C1 segment of cervical spinal cord (tissue), 14 donors: ENCODE measurements at places on chromosomes 2 and 18.
A peak's percentile ranks its signal among the peaks of the same experiment; 100 is the strongest.

DNA sequence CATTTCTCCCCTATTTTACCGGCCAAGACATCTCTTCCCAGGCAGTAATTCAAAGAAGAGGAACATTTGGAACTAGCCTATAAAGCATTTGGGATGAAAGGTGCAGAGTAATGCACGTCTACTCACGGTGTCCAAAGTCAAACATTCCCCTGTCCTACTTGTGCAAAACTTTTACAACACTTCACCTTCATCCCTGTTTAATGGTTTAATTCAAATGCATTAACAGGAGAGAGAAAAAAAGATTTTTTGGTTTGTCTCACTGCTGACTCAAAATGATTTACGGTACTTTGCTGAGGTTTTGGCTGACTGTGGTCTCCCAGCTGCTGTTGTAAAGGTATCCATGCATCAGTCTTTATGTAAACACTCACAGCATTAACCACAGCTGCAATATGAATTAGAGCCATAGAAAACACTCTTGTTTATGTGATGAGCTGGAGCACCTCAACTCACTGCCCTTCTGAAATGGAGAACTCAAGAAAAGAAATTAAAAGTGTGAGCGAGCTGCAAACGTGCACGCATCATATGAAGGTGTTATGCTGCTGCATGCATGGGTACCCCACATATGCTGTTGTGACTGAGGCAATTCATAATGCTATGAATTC is 220.5 kb downstream of the PIEZO2 start:
- no peak for DNase-seq

- no peak for DNase-seq
Measured at GRCh38 chr2:85259101-85259590, 68.6 kb downstream of the TGOLN2 start.

- DNase-seq, result no peak
Measured at GRCh38 chr2:69997015-69997830, 35.8 kb upstream of the ASPRV1 start.

GRCh38 chr18:23963443-23964165 is 51.0 kb upstream of the TTC39C start:
- DNase-seq, result no peak

DNA sequence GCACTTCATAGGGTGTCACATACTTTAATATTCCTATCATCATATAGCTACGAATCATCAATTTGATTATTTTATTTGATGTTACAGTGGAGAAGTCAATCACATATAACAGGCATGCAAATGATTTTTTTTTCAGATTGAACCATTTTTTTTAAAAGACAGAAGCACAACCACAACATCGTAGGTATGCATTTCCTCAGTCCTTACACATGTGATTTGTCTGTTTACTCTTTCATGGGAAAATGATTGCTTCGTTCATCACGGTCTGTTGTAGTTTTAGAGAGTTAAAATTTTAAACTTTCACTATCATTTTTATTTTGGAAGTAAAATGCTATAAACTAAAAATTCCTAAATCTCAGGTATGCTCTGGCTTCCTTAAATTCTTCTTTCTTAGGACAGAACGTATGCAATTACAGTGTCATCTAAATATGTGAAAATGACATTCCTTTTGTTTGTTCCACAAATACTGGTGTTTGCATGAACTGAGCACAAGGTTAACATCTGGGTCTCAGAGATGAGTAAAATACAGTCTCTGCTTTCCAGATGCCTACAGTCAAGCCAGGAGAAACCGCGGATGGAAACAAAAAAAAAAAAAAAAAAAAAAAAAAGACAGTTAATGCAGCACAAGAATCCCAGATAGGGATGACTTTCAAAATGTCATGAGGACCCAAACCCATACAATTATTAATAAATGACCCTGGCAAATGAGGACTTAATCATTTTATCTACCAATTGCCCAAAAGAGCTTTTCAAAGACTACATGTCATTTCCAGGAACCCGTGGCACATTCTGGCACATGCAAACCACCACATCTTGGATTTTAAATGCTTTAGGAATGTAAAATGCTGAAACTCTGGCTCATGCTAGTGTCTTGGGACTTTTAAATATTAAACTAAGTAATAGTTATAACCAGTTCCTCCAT is 201.2 kb downstream of the LRP1B start:
- DNase-seq, result no peak

- no peak for DNase-seq
Measured at GRCh38 chr2:96148410-96149217, 3.4 kb upstream of the DUSP2 start.

- no peak for DNase-seq
Measured at GRCh38 chr2:233938676-233939370, 21.6 kb downstream of the TRPM8 start.

DNA sequence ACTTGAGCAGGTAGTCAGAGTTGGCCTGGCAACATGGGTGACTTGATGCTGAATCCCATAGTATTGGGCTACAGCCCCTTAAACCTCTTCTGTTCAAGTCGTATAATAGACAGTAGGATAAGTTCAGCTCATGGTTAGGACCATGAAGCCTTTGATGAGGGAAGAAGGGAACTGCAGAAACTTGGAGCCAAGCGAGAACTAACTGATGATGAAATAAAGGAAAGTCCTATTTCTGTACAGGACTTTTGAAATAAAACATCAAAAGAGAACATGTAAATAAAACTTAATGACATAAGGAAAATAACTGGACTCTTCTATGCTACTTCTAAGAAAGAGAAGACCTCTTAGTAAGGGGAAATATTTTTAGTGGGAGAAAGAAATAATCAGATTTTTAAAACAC is 51.2 kb upstream of the UGP2 start:
- DNase-seq, result no peak

DNA sequence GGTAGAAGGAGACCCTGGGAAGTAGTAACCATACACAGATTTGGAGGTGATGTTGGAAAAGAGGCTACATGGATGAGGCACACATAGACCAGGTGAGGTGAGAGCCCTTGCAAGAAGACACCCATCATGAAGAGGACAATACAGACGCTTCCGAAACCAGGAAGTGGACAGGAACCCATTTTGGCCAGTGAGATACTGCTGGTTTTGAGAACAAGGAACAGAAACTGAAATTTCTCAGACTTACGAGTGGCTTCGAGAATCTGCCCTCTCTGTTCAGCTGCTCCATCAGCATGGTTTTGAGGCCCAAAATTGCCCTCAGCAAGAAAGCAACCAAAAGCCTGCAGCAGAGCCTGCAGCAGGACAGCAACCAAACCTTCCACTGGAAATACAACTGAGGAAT is 479.1 kb upstream of the NRXN1 start:
- no peak for DNase-seq

DNA sequence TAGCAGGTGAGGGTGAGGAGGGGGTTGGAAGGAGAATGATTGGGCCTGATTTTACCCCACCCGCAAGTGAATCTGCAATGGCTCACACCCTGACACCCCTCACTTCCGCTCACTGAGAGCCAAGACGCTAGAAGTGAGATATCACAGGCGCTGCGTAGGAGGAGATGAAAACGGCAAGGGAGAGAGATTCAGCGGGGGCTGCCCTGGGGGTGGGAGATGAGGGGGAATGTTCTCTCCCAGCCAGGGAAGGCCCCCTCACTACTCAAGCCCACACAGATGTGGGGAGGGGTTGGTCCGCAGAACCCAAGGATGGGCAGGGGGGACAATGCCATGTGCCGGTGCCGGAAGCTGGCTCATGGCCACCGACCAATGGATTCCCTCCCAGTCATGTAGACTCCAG is 32.9 kb downstream of the LOXHD1 start:
- DNase-seq, result no peak

- DNase-seq, result no peak
Measured at GRCh38 chr2:66686755-66687154, 251.8 kb downstream of the MEIS1 start.

- DNase-seq, result no peak
Measured at GRCh38 chr18:79042276-79042675, 26.9 kb upstream of the ATP9B start.

- DNase-seq, result no peak
Measured at GRCh38 chr18:57466745-57467409, 31.7 kb downstream of the ONECUT2 start.

DNA sequence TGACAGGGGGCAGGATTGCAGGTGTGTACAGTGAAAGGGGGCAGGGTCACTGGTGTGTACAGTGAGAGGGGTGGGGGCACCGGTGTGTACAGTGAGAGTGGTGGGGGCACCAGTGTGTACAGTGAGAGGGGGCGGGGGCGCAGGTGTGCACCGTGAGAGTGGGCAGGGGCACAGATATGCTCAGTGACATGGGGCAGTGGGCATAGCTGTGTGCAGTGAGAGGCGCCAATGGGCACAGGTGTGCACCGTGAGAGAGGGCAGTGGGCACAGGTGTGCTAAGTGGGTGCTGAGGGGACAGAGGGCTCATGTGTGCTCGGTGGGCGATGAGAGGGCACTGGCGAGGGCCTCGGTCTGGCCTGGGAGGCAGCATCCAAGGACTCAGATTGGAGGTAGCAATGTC is 63.0 kb downstream of the GREB1 start:
- no peak for DNase-seq

DNA sequence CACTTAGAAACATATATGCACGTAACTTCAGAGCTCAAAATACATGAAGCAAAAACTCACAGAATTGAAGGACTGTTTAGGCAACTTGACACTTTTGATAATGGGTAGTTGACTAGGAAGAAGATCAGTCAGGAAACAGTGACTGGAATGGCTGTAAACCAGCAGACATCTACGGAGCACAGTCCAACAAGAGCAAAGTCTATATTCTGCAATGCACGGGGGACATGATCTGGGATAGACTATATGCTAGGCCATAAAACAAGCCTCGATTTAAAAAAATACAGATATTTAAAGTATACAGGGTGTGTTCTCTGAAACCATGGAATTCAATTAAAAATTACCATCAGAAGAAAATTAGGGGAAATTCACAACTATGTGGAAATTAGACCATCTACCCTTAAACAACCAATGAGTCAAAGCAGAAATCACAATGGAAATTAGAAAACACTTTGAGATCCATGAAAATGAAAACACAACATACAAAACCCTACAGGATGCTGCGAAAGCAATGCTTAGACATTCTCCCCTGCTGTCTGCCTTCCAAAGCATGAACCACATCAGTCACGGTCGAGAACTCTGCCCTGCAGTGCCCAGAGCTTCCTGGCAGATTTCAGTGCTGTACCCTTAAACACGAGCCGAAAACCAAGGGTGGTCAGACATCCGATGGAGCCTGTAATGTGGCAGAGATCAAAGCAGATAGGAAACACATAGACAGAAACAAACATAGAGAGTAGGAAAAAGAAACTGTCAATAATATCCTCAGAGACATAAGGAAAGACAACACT is 651.9 kb upstream of the HS6ST1 start:
- no peak for DNase-seq

- DNase-seq, result no peak
Measured at GRCh38 chr2:183497861-183498260, 373.6 kb downstream of the NUP35 start.

GRCh38 chr2:207130958-207131521 is 34.7 kb downstream of the KLF7 start:
- no peak for DNase-seq

DNA sequence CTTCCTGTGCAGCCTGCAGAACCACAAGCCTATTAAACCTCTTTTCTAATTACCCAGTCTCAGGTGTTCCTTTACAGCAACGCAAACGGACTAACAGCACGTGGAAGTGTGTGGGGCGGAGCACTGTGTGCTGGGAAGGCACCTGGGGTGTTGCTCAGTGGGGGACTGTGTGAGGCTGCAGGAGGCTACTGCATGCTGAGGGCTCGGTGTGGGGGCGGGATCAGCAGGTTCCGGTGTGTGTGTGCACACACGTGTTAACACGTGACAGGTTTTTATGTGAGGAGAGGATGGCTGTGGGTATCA is 58.9 kb downstream of the ANKMY1 start:
- DNase-seq, result no peak

GRCh38 chr2:179876266-179876665 is 14.9 kb upstream of the ZNF385B start:
- DNase-seq, result no peak

GRCh38 chr2:160292225-160292624 is 92.2 kb upstream of the ITGB6 start:
- DNase-seq, result no peak

- DNase-seq, result no peak
Measured at GRCh38 chr2:7904319-7904718, 777.5 kb upstream of the ID2 start.

DNA sequence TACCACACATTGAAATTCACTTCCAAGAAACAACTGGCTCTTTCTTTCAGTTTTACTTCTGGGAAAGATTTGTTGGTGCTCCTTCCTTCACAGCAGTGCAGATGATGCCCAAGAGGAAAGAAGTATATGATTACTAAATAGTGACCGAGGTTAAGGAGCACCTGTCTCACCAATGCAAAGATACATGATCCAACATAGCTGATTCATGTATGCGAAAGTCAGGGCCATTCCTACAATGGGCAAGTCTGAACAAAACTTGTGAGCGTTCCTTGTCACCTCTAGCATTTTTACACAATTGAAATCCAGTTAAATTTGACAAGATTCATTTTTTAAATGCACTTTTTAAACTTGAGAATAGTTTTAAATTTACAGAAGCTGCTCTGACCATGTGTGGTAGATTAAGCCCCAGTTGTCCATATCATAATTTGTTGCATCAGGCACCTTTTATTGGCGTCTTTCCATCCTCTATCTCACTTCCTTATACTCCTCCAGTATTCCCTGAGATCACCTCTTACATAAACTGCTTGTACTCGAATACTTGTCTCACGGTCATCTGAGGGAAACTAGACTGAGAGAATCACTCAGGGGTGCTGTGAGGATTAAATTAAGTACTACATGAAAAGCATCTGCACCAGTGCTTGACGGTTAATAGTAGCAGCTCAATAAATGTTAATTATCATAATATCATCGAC is 438.8 kb upstream of the CDH20 start:
- DNase-seq, result no peak

- no peak for DNase-seq
Measured at GRCh38 chr2:101790857-101791256, 93.3 kb downstream of the MAP4K4 start.

- no peak for DNase-seq
Measured at GRCh38 chr2:119586085-119586484, 41.8 kb downstream of the CFAP221 start.

DNA sequence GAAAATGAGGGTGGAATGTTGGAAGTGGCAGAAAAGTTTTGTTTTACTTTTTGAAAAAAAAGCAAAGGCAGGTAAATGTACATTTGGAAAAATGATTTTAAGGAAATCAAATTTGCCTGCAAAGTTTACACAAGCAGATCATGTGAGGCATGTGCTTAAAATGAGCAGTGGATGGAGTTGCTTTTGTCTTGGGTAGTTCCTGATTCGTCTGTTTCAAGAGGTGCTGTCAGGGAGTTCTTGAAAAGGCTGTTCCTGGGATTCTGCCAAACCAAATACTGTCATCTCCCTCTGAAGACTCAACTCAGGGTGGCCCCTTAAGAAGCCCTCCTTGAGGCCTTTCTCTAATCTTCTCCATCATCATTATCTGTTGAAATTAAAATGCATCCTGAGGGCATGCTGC is 59.0 kb downstream of the TACR1 start:
- no peak for DNase-seq

DNA sequence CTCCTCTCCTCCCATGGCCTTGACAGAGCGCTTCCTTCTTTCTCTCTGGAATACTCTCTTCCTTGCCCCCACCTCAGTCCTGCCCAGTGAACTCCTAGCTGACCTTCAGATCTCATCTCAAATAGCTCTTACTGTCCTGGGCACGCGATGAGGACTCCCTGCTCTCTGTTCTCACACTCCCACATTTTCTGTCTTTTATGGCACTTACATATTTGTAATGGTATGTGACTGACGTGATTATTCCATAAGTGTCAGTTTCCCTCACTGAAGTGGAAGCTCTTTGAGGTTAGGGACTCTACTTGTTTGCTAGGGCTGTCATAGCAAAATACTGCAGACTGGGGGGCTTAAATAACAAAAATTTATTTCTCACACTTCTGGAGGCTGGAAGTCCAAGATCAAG is 1.7 kb upstream of the DYSF start:
- no peak for DNase-seq

GRCh38 chr18:24270937-24271380 is 126.7 kb downstream of the OSBPL1A start:
- DNase-seq, result peak; percentile 21
